Activated T-cell treated with anti-CD3 and anti-CD28 coated beads, Interleukin-2, amount 50 U/mL, for 1 hour (primary cell): ENCODE measurements at places on chromosomes 7 and 10.

- DNase-seq: no peak
These were observed 9.6 kb downstream of the MAFK start for GRCh38 chr7:1539882-1540775.

DNA sequence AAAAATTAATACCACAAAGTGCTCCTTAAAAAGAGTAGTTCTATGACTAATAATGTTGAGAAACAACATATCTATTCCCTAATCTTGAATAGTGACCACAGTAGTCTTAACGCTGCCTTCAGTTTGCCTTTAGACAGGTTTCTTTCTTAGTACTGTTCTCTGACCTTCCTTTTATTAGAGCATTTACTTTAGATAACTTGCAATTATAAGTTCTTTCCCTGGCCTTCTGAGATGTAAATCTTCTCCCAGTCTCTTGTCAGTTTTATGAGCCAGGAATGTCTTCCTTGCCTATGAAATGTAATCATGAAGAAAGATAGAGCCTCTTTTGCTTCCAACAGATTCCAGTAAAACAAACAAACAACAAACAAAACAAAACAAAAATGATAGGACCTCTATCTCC is 1119.8 kb upstream of the LRRTM3 start:
- DNase-seq: no peak

DNA sequence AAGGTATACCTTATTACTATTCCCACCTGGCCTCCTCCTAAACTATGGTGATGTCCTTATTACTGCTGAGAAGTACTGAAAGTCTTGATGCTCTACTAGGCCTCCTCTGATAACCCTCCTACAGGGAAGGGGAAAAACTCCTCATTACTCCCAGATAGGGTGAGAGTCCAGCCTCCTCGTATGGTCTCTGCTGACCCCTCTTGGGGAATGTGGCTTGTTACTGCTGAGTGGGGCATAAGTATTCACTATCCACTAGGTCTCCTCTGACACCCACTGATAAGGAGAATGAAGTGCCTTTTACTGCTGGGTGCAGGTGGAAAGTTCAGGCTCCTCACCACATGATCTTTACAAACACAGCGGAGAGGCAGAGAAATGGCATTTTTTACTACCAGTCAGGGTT is 222.9 kb downstream of the CHRM2 start:
- DNase-seq: no peak

GRCh38 chr10:110076559-110077318 is 69.0 kb downstream of the ADD3 start:
- no peak for DNase-seq

- no peak for DNase-seq
These were observed 391.8 kb upstream of the MKI67 start for GRCh38 chr10:128518000-128518399.

DNA sequence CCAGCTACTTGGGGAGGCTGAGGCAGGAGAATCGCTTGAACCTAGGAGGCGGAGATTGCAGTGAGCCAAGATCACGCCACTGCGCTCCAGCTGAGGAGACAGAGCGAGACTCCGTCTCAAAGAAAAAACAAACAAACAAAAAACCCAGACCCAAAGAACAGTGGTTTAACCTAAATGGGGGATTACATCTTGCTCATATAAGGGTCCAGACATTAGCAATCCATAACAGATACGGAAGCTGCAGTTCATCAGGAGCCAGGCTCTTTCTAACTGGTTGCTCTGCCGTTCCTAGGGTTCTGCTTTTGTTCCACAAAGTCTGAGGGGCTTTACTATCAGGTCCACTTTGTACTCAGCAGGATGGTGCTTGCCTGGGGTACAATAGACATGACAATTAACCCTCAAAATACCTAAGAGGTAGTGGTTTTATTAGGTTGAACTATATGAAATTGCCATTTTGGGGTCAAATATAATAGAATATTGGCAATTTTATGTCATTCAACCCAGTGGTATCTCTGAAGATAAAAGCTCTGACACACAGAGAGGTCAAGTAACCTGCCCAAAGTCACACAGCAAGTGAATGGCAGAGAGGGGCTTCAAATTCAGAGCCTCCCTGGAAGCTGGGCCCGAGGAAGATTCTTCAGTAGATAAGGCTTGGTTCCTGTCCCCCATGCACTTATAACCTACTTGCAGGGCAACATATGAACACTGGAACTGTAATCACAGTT is 21.3 kb downstream of the NYAP1 start:
- no peak for DNase-seq

- no peak for DNase-seq
These were observed 7.4 kb upstream of the VIM start for GRCh38 chr10:17220652-17221100.

DNA sequence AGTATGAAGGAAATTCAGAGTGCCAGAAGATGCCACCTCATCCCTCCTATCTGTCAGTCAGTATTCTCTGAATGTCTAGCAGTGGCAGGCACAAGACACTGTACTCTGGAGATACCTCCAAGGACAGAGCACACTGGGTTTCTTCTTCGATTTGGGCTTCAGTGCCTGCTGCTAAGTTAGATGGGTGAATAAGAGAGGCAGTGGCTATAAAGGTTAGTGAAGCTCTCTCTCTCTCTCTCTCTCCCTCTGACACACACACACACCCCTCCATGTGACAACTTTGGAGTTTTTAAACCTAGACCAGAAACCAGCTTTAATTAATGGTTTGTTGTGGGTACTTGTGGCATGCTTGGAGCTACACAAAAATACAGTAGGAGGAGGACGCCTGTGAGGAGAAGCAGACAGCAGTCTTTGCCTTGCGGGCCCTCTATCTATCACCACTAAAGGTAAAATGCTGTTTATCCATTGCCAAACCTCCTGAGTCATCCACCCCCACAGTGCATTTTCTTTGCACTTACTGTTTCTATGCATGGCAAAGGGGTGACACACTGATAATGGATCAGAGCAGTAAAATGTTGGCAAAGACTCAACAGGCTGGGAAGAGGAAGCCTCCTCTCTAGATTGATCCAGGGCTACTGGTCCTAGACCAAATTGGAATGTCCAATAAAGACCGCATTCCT is 102.5 kb downstream of the TRIL start:
- no peak for DNase-seq

DNA sequence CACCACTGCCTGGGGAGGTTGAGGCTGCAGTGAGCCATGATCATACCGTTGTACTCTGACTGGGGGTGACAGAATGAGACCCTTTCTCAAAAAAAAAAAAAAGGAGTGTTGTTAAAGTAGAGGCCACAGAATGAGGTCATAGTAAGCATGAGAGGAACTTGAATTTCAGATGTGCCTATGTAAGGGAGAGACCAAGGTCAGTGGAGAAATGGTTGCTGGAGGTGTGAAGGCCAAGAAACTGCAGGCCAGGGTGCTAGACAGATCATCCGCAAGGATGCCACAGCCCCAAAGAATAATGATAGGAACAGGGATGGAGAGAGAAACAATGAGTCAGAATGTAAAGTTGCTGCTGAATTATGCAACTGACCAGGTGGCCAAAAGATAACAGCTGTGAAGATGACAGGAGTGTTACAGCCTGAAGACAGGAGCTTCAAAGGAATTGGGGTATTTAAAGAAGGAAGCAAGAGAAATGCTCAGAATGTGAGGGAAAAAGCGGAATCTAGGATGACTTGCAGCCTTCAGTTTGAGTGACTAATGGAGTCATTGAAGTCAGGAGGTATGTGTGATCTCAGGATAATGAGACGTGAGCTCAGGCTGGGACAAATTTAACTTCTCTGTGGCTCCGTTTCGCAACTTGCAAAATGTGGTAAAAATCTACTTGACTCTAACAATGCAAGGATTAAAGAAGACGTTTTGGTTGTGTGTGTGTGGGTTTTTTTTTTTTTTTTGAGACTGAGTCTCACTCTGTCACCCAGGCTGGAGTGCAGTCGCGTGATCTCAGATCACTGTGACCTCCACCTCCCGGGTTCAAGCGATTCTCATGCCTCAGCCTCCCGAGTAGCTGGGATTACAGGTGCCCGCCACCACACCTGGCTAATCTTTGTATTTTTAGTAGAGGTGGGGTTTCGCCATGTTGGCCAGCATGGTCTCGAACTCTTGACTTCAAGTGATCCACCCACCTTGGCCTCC is 22.2 kb downstream of the TYW1B start:
- DNase-seq: no peak

- DNase-seq: peak; percentile 74
These were observed 83.0 kb upstream of the DUSP5 start for GRCh38 chr10:110414548-110415309.

GRCh38 chr7:42722198-42722597 is 189.7 kb downstream of the C7orf25 start:
- DNase-seq: no peak

- DNase-seq: no peak
These were observed 43.4 kb upstream of the C1GALT1 start for GRCh38 chr7:7138897-7139296.

- no peak for DNase-seq
These were observed 1.4 kb downstream of the VOPP1 start for GRCh38 chr7:55570939-55571338.

- no peak for DNase-seq
These were observed 388.7 kb upstream of the MGMT start for GRCh38 chr10:129078346-129078745.

DNA sequence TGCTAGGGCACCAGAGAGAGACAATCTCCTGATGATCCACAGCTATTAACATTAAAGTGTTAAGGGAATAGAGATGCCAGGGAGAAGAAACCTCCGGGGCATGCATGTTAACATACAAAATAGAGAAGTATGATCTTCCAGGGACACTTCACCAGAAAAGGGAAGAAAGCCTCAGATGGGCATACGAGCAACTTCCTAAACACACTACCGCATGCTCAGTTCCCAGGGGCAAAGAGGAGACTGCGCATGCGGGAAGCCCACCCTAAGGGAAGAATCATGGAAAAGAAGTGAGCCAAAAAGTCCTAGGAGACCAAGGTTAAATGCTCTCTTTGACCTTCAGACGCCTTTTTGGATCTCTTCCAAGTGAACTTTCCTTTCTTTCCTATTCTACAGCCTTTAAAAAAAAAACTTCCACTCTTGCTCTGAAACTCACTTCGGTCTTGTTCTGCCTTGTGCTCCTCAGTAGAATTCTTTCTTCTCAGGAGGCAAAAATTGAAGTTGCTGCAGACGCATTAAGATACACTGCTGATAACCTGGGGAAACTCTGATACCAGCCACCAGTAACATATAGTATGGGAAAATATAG is 1211.3 kb downstream of the REEP3 start:
- no peak for DNase-seq
